ENCODE measurements at places on chromosomes 1 and 21. TPM values are rescaled to one million over a fixed set of nuclear protein-coding genes. Genes with fewer than 3 reads are reported as not detected.

GRCh38 chr1:222266223-222267196 lies 281.4 kb downstream of the HHIPL2 start:
- no peak for DNase-seq

GRCh38 chr1:226023735-226024134 lies 24.6 kb upstream of the SDE2 start:
- no peak for DNase-seq

GRCh38 chr1:7128293-7128692 lies 343.0 kb downstream of the CAMTA1 start:
- DNase-seq, result no peak

DNA sequence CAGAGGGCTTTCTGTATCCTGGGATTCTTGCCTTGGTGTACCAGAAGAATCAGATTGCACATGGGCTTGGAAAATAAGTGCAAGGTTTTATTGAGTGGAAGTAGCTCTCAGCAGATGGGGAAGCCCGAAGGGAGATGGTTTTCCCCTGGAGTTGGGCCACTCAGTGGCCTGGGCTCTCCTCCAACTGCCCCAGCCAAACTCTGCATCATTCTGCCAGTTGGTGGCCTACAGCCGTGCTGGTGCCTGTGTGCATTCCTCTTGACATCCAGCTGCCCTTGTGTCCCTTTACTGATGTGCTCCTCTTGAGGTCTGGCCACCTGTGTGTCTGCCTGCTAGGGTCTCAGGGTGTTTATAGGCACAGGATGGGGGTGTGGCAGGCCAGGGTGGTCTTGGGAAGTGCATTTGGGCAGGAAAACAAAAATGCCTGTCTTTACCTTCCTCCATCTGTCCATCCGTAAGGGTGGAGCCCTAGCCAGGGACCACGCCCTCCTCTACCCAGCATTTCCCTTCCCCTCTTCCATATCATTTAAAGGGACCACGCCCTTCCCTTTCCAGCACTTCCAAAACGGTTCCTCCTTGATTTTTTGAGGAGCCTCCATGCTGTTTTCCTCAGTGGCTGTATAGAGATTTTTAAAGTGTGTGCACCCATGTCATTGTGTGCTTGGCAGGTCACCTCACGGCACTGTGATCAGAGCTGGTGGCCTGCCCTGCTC lies 18.9 kb downstream of the SNAP47 start:
- DNase-seq, result no peak

GRCh38 chr1:76170513-76170912 lies 96.0 kb downstream of the ST6GALNAC3 start:
- no peak for DNase-seq

GRCh38 chr1:5329068-5329739 lies 663.0 kb downstream of the NPHP4 start:
- DNase-seq, result no peak

GRCh38 chr21:14864211-14865021 lies 200.4 kb downstream of the NRIP1 start:
- no peak for DNase-seq

- no peak for DNase-seq
Measured at GRCh38 chr1:20478057-20478635, 7.9 kb downstream of the CAMK2N1 start.

DNA sequence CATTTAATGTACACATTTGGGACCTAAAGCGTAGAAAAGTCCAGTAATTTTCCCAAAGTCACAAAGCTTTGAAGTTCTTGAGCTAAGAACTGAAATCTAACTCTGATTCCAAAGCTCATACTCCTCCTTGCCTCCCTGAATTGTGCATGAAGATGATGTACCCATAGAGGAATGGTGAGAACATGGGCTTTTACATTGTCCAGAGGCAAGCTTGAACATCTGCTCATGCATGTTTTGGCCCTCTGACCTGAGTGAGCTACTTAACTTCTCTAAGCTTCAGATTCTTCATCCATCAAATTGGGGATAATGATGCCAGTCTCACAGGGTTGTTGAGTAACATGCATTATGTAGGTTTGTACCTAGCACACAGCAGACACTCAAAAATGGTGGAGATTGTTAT lies 258.4 kb upstream of the HOOK1 start:
- no peak for DNase-seq

The MTARC2 gene
- polyA plus RNA-seq, result 26.4 TPM

GRCh38 chr1:23801338-23801748 lies 789 bp upstream of the GALE start:
- DNase-seq, result no peak

- peak; percentile 90 for DNase-seq
Measured at GRCh38 chr1:230713915-230714764, at the start of gene AGT. TSS of gene AGT (minus strand) at chr1:230714122. CDS start at chr1:230710823, 3,299 bp downstream.

GRCh38 chr1:37739222-37739621 lies 25.7 kb downstream of the EPHA10 start:
- DNase-seq, result no peak

DNA sequence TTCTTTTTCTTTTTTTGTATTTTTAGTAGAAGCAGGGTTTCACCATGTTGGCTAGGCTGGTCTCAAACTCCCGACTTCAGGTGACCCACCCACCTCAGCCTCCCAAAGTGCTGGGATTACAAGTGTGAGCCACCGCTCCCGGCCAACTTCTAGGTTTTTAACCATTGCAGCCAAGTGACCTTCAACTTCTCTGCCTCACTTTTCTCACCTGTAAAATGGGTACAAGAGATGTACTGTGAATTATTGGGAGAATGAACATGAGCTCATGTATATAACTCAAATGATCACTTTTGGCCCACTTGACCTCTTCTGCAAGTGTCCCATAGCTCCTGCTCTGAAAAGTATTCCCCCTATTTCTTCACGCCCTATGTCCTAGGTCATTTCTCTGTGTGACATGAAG lies 11.8 kb upstream of the RPL11 start:
- DNase-seq, result no peak

The FALEC gene
- polyA plus RNA-seq, result 1.4 TPM

DNA sequence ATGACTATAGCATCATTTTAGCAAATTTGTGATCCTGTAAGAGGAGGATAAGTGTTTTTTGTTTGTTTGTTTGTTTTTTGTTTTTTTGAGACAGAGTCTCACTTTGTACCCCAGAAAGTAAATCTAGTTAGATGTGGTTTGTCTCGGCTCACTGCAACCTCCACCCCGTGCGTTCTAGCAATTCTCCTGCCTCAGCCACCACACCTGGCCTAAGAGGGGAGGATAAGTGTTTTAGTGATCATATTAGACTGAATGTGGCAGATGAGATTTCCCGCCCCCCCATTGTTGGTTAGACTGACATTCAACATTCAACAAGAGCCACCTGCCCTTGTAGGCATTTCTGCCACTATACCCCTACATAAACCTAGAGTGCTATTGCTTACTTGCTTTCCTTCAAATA lies 98.5 kb downstream of the OSBPL9 start:
- no peak for DNase-seq

The EPRS1 gene
- 118 TPM for polyA plus RNA-seq

The RGS8 gene
- 8.2 TPM for polyA plus RNA-seq

The FAM72B gene
- 4.9 TPM for polyA plus RNA-seq

- peak; percentile 96 for DNase-seq
Measured at GRCh38 chr1:167328816-167329483, 108.3 kb downstream of the POU2F1 start.

GRCh38 chr1:222006715-222007114 lies 264.8 kb upstream of the DUSP10 start:
- DNase-seq, result no peak

DNA sequence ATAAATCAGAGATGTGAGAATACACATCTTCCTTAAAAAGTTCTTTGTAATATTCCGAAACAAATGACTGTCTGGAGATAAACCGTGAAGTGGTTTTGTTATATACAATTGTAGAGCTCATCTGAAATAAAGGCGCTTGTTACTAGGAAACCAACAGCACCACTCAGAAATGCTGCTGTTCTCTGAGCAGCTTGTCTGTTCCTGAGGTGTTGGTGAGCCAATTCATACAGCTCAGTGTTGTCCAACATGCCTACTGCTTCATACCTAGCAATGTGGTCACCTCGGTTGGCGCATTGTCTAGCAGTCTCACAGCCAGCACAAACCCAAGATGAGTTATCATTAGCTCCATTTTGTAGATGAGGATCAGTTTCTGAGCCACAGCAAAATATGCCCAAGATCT lies 44.4 kb downstream of the GFI1 start:
- DNase-seq, result peak; percentile 56

The NKAIN1 gene
- 52.2 TPM for polyA plus RNA-seq

DNA sequence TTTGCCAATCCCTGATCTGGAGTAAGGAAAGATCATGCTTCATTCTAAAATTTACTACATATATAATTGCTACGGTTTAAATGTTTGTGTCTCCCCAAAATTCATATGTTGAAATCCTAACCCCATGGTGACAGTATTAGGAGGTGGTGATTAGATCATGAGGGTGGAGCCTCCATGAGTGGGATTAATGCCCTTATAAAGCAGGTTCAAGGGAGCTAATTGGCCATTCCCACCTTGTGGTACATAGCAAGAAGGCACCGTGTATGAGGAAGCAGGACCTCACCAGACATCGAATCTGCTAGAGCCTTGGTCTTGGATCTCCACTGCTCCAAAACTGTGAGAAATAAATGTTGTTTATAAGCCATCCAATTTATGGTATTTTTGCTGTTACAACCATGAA lies 55.5 kb downstream of the GADD45A start:
- DNase-seq, result no peak

The NIBAN1 gene
- polyA plus RNA-seq, result 4.1 TPM

The IL20 gene
- not detected for polyA plus RNA-seq

The IL23R gene
- polyA plus RNA-seq, result not detected

- DNase-seq, result peak; percentile 25
Measured at GRCh38 chr21:42233067-42233961, 14.4 kb downstream of the ABCG1 start.

DNA sequence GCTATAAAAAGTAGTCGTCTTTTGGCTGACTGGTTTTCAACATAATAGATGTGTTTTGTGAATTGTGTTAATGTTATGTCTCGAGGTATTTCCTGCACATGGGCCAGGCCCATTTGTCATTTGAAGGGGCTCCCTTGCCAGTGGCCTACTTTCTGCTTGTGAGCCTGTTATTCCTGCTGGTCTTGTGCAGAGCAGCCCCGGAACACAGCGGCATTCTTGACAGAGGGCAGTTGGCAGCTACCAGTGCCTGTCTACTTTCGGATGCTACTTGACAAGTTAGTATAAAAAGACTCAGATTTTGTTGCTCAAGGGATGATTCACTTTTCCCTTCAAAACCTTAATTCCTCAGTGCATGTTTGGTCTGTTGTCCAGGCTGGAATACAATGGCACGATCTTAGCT lies 28.5 kb downstream of the PGM1 start:
- DNase-seq, result no peak

- DNase-seq, result no peak
Measured at GRCh38 chr1:10765304-10765703, 31.1 kb downstream of the CASZ1 start.

GRCh38 chr21:39714331-39714730 lies 30.7 kb upstream of the IGSF5 start:
- DNase-seq, result no peak

The SPATA17 gene
- 8.2 TPM for polyA plus RNA-seq

DNA sequence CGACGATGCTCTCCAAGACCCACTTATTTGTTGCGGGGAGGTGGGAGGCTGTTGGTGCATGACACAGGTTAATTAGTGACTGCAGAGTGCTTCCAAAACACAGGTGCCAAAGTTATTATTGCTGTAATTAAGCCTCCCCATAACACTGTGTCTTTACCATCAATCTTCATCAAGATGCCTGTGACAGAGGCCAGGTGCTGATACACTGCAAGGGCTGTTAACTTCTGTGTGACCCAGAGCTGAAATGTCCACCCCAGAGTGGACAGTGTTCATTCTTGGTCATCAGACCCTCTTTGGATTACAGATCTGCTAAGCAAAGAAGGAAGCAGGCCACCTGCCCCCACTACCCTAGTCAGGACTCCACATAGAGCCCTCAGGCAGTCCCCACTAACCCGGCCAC lies 55.5 kb downstream of the CAPN8 start:
- no peak for DNase-seq

DNA sequence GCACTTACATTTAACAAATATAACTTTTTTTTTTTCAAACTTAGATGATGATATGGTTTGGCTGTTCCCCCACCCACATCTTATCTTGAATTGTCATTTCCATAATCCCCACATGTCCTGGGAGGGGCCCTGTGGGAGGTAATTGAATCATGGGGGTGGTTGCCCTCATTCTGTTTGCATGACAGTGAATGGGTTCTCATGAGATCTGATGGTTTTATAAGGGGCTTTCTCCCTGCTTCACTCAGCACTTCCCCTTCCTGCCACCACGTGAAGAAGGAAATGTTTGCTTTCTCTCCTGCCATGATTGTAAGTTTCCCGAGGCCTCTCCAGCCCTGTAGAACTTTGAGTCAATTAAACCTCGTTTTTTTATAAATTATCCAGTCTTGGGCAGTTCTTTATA lies 432.6 kb downstream of the AMY1C start:
- DNase-seq, result no peak

DNA sequence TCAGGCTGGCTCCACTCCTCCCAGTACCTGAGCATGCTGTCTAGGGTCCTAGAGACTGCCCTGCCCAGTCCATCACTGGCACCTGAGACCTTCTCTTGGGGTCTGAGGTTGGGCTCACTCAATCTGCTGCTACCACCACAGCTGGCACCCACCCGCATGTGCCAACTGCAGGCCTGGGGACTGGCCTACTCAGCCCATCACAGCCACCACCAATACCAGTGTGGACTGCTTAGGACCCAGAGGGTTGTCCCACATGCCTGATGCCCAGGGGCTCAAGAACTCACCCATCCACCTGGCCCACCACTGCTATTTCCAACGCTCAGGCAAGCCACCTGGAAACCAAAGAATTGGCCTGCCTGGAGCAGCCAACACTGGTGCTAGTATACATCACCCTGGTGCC lies 63.5 kb downstream of the CYP4B1 start:
- no peak for DNase-seq

GRCh38 chr1:57084701-57085100 lies 118.9 kb upstream of the C8B start:
- no peak for DNase-seq

DNA sequence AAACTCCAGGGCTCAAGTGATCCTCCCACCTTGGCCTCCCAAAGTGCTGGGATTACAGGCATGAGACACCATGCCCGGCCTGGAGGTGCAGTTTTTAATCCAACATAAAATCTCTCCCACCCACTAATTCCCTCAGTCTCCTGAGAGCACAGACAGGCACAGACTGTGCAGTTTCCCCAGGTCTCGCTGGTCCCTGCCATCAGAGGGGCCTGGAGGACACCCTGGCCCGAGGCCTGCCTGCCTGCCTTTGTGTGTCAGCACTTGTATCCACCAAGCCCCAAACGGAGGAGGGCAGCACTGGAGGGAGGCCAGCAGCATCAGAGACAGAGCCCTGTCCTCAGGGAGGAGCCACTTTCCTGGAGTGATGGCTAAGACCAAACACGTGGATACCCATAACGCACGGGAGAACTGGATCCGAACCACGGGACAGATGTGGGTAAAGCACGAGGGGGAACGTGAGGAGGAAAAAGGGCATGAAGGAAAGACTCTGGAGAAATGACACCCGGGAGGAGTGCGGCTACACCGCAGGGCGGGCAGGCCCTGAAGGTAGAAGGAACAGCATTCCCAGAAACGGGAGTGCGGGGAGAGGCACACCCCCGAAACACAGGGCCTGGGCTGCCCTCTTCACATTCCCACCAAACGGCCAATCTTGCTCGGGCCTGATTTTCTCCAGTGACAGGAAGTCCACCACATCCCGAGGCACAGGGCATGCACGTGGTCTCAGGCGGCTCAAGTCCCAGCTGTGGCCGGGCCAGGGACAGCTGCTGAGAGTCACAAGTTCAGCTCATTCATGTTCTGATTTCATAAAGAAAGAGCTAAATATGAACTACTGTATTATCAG lies 29.7 kb downstream of the NPHP4 start:
- no peak for DNase-seq
